ENCODE measurements at places on chromosomes 3 and 15.

DNA sequence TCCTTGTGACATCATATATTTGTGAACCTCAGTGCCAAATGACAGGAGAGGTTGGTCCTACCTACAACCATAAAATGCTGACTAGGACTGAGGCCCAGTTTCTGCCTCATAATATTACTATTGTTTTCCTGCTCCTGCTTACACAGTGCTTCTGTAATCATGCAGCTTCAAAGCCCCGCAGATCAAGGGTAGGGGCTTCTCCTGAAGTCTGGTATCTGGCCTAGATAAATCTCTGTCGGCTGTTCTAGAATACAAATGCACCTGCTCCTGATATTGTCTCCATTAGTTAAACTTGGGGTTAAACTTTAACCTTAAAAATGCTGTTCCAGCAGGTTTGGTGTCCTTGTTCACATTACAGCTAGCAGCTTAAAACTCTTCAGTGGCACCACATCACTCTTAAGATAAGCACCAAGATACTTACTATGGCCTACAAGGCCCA lies 552.4 kb downstream of the TUSC7 start:
- no peak for DNase-seq

DNA sequence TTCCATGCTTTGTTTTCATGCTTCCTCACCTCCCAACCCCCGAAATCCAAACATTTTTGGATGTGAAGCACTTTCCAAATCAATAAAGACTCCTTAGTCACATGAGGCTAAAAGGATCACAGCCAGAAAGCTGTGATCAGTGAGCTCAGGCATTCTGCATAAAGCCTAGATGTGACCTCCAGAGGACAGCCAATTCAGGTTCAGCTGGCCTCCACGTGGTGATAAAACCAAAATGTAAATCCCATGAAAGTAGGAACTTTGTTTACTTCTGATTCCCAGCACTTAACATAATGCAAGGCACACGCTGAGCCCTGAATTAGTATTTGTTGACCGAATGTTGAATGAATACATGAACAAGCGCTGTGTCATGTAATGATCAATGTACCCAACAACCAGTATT lies 249.5 kb upstream of the EOMES start:
- DNase-seq, result no peak

GRCh38 chr3:107432646-107433045 lies 55.4 kb downstream of the CCDC54 start:
- DNase-seq, result no peak

GRCh38 chr3:14266361-14266760 lies 87.7 kb downstream of the LSM3 start:
- DNase-seq, result no peak

DNA sequence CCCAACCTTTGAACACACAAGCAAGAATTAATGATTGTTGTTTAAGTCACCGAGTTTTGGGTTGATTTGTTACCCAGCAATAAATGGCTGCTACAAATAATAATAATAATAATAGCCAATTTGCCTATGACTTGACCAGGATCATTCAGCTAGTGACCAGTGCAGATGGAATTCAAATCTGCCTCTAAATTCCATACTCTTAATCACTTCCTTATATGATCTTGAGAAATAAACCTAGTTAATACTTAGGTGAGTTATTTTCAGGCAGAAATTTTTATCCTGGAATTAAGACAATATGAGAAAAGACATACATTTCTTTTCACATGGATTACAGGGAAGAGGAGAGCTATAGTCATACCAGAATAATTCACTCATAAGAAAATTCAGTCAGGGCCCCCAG lies 116.0 kb upstream of the GALNT15 start:
- no peak for DNase-seq

GRCh38 chr3:63030666-63031065 lies 155.4 kb upstream of the CADPS start:
- DNase-seq, result no peak

DNA sequence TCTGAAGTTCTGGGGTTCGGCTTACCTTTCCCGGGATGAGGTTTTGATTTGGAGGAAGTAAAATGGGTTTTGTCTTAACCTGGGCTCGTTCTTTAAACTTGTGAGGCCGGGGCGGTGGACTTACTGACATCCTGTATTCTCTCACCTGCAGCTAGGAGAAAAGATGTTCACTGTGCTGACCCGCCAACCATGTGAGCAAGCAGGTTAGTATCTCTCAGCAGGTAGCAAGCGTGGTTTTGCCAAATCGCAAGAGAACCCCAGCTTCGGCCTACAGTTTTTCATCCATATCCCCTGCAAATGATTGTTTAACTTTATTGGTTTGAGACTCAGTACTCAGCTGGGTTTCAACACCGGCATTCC lies 891 bp downstream of the ENTPD3 start:
- no peak for DNase-seq

GRCh38 chr3:161332792-161333191 lies 38.5 kb downstream of the SPTSSB start:
- no peak for DNase-seq

Measured in suprapubic skin (tissue), 4 donors.